Foreskin fibroblast (primary cell): ENCODE measurements at places on chromosomes 1 and 21.

GRCh38 chr1:152442765-152443164 is 28.7 kb upstream of the CRNN start:
- no peak for DNase-seq

DNA sequence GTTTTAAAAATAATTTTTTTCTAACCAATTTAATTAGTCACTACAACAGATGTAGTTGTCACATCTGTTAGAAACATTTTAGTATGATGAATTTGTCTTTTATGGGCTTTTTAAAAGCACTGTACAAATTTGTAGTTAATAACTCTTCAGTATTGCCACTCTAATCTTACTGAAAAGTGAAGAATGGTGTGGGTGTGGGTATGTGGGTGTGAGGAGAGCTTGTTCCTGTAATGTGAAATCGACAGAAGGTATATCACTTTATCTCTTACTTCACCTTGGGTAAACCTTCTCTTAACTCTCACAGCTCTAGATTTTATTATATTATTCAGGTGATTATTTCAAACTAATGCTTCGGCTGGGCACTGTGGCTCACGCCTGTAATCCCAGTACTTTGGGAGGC is 42.5 kb downstream of the TMEM200B start:
- DNase-seq = no peak

DNA sequence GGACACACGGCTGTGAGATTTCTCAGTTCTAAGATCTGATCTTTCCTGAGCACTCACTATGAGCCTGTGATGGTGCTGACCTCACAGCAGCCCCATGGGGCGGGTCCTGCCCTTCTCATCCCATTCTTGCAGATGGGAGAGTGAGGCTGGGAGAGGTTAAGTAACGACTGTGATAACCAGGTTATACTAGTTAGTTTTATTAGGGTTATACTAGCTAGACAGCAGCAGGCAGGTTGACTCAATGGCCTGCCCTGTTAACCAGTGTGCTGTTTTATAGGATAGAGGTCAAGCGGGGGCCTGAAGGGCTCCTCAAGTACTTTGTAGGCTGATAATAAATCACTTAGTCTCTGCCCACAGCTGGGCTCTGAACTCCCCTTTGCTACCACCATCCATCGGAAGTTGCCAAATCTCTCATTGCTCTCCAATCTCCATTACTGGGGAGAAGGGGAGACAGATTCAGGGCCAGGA is 4.8 kb downstream of the CNTN2 start:
- DNase-seq = no peak

GRCh38 chr1:188402986-188403385 is 1574.2 kb downstream of the PLA2G4A start:
- no peak for DNase-seq

DNA sequence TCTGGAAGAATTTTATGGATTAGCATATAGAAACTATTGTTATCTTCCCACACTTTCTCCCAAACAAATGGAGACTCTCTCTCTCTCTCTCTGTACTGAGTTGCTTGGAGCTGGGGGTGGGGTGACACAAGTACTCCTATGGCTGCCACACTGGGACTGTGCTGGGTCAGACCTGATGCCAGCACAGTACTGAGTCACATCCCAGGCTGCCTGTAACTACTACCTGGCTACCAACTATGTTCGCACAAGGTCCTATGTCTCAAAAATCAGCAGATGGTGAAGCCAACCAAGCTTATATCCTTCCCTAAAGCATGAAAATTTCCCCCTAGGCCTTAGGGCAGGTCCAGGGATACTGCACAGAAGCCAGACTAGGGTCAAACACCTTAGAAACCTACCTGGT is 66.6 kb downstream of the FAF1 start:
- no peak for DNase-seq
